ENCODE measurements at places on chromosomes 6 and 20.

DNA sequence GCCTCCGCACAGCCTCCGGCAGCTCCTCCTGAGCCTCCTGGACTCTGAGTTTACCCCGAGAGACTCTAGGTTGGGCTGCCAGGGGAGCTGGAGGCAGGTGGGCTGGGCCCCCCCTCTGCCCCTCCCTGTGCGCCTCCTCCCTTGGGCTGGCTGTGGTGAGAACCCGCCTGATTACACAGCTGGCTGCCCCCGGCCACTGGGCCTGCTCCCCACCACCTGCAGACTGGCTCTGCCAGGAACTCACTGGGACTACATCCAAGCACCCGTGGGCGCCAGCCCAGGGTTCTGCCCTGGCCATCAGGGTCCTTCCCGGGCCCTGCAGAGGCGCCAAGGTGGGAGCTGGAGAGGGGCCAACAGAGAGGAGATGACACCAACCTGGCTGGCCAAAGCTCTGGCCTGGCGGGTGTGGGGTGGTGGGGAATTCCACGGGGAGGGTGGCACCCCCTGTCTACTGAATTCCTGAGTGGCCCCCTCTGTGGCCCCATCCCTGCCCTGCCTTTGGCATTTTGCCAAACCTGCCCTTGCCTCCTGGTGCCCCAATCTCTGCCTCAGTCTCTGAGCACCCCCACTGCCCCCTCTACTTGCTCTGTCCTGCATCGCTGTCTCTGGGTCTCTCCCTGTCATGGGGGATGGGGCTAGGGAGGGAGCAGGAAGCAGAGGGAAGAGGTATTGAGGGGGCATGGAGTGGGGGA lies 21.9 kb upstream of the CDH22 start:
- DNase-seq: no peak

- no peak for DNase-seq
Measured at GRCh38 chr20:51749674-51750036, 18.5 kb downstream of the ATP9A start.

DNA sequence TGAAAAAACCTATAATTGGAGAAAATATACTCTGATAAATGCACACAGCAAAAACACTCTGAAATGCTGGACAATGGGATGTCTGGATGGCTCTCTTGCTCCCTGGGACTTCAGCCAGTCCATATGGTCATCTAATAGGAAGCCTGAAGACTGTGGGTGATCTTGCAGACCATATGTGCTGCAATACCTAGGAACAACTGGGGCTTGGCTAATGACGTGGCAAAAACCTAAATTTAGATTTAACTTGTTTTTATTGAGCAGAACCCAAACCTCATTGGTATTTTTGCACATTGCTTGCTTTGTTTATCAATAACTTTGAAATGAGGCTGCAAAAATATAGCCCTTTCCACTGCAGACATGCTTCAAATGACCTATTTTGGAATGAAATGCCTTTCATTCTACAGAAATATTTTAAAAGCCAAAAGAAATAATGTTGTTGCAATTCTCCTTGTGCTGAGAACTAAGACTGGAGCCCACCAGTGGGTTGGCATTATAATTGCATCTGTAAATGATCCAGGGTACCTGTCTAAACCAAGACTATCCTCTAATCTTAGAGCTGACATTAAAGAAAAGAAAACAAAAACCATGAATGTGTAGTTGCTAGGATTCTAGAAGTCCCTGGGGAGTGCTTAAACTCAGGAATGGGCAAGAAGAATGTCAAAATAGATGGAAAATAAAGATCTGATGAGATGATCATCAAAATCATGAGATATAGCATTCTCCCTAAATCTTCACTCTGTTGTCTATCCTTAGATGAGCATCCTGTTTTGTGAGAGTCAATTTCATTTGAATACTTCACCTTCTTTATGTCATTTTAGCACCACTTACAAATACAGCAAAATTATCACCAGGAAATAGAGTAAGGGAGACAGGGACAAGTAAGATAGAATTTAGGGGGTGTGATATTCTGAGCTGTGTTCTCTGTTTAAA lies 152.1 kb upstream of the RIMS1 start:
- peak; percentile 88 for DNase-seq

DNA sequence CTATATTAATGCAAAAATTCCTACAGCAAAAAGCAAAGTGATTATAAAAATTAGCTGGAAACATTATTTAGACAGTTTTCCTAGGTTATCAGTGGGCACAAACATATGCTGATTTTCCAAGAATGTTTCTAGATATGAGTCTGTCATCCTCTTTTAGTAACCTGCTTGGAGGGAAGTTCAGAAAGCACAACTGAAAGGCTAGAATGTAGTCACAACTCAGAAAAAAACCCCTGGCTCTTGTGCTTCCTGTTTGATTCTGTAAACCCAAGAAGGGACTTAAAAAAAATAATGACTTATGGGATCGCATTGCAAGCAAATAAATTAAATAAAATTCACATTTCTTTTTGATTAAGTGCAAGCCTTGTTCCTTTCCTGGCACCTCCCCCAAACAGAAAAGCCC lies 708.4 kb upstream of the EPHA7 start:
- DNase-seq: no peak

- no peak for DNase-seq
Measured at GRCh38 chr20:46786566-46786965, 77.1 kb downstream of the SLC2A10 start.

- DNase-seq: no peak
Measured at GRCh38 chr20:50852085-50852484, 57.2 kb downstream of the BCAS4 start.

DNA sequence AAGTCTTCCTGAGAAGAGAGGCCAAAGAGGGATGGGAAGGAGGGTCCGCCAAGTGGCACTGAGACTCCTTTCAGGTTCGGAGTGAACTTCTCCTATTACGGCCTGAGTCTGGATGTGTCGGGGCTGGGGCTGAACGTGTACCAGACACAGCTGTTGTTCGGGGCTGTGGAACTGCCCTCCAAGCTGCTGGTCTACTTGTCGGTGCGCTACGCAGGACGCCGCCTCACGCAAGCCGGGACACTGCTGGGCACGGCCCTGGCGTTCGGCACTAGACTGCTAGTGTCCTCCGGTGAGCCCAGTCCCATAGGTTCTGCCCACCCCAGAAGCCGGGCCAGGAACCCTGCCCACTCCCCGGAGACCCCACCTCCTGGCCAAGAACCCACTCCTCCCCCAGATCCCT lies 4.1 kb downstream of the SLC22A7 start:
- DNase-seq: no peak

DNA sequence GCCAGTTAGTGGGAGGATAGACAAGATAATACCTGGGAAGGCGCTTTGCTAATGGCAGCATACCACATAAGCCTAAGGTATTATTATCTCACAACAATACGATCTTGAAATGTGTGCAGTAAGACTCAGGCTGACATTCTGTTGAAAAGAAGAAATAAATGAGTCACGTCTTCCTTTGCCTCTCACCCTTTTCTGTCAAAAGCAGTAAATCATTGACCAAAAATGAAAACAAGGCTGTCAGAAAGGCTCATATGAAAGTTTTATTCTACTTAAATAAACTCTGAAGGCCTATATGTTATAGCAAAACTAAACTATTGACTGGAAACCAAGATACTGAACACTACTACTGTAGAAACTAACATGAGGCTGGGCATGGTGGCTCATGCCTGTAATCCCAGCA lies 43.1 kb upstream of the IL20RA start:
- no peak for DNase-seq

- DNase-seq: no peak
Measured at GRCh38 chr6:39425346-39426072, 103.0 kb upstream of the KCNK16 start.

GRCh38 chr6:159729598-159730331 lies 2.5 kb downstream of the WTAP start:
- no peak for DNase-seq

DNA sequence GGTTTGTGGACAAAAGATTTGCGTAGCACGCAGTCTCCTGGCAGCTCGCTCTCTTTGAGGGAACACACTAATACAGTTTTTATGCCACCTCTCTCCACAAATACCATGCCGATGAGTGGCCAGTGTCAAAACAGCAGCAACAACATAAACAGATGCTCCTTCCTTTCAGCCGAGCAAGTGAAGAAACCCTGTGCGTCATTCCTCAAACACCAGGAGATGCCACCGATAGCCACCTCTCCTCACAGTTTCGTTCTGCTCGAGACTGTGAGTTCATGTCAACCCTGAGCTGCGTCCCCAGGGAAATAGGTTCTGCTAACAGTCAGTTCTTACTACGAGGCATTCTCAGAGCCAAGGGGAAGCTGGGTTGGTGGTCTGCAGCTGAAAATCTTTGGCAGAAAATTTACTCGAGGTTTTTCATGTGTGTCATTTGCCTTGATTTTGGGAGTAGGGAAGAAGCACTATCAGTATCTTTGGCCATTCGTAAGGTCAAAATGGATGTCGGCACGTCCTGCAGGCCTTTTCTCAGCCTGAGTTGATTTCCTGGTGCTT lies 59.9 kb downstream of the EYA2 start:
- DNase-seq: no peak

DNA sequence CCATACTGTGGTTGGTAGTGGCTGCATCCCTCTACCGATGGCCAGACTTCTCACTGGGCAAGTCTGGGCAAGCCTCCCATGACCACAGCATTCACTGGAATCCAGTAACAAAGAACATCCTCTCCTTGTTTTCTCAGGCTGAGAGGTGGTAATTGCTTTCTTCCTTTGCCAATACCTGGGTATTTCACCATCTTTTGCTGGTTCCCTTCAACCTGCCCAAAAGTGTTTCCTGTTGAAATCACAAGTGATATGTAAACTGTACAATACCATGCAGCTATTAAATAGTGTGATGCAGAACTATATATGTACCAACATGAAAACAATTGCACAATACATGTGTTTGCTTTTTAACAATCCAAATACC lies at the start of gene PTCHD4:
TSS of gene PTCHD4 (minus strand) at position 55 of the 364 bp plus-strand sequence. CDS start 42,240 bp downstream, outside the sequence.
- DNase-seq: no peak

DNA sequence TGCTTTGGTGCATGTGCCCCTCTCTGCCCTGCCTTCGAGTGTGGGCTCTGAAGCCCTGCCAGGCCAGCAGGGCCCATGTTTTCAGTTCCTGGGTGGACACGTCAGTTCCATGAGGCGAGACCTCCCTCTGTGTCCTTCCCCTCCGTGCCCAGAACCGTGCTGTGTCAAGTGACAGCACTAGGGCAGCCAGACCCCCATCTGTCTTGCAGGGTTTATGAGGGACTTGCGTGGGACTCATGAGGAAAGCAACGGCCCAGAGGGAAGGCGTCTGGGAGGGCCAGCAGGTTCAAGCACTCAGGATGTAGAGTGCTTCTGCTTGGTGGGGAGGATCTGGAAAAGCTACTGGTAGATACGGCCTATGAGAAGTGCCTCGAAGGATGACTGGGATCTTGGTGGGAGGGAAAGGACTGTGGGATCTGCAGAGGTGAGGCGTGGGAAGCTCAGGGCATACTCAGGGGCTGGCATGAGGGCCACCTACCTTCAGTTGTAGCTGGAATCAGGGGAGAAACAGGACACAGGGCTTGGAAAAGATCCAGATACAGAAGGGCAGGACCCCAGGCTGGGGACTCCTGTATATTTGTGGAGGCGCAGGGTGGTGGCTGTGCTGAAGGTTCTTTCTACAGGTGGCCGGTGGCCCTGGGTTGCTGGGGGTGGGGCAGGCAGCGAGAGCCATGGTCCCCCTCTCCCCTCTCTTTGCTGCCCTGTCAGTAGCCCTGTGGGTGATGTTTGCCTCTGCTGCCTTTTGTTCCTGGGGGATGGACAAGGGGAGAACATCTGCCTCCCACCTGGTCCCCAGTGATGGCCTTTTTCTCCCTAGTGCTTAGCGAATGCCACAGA lies 5.5 kb downstream of the NPEPL1 start:
- DNase-seq: no peak

DNA sequence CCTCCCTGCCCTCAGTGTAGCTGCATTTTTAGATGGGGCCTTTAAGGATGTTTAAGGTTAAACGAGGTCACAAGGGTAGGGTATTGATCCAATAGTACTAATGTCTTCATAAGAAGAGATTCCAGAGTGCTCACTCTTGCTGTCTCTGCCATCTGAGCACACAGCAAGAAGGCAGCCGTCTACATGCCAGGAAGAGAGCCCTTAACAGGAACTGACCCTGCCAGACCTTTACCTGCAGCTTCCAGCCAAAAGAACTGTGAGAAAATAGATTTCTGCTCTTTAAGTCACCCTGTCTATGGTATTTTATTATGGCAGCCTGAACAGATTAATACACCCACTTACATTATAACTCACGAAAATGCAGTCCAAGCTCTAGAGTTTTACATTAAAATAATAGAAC lies 685.3 kb upstream of the MARCKS start:
- DNase-seq: no peak

DNA sequence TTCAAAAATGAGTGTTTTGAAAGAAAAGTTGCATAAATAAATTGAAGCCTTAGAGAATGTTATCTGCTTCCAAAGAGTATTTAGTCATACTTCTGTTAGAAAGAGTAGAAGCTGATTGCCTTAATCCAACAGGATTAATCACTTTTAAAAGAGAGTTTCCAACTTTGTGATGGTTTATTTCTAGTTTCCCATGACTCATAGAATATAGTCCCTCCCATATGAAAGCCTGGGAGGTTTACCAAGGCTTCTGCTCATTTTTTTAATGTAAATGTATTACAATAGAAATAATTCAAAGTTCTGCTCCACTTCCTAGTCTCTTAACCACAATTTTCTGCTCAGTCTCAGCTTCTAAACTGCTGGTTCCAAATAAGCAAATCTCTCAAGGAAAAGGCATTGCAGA lies 118.0 kb upstream of the IRAK1BP1 start:
- DNase-seq: no peak

GRCh38 chr6:144232176-144232831 lies 52.8 kb upstream of the UTRN start:
- DNase-seq: no peak

DNA sequence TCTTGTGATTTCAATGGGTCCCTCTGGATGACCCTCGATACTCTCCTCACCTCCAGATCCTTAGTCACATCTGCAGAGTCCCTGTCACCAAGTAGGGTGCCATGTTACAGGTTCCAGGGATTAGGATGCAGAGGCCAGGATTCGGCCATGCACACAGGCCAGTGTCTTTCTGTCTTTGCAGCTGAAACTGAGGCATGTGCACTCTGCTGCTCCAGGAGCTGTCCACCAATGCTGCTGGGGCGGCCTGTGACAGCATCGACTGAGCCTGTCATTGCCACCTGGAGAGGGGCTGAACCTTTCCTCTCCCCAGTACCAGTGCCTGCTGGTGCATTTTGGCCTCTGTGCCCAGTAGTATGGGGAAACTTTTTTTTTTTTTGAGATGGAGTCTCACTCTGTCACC lies 4.4 kb upstream of the RBM38 start:
- DNase-seq: no peak

DNA sequence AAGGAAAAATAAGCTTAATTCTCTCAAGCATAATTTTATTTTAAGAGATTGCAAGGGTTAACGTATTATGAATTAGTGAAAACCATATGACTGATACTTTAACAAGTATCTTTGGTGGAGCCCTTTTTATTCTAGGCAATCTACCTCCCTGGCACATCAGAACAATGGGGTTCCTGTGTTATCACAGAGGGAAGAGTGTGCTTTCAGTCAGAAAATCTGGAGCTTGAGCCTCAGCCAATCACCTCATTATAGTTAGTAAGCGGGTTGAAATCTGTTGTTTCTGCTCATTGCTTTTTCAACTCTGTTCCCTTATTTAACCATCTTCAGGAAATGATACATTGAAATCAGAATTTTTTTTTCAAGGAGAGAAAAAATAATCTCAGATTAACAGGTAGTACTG lies 391 bp downstream of the ADGRF1 start:
- DNase-seq: no peak

- no peak for DNase-seq
Measured at GRCh38 chr20:7980332-7981046, 39.1 kb downstream of the TMX4 start.
